ENCODE measurements at places on chromosomes 3 and 15. TPM values are rescaled to one million over a fixed set of nuclear protein-coding genes. Genes with fewer than 3 reads are reported as not detected.

STRA6 gene
- 2.2 TPM for total RNA-seq

ZNF197 gene
- 7.0 TPM for total RNA-seq

FOXB1 gene
- total RNA-seq, result not detected

HIGD2B gene
- not detected for total RNA-seq

SNTN gene
- not detected for total RNA-seq

EPHB3 gene
- 21.2 TPM for total RNA-seq

PLCH1 gene
- total RNA-seq, result 0.29 TPM

ILDR1 gene
- total RNA-seq, result 6.0 TPM

HPS3 gene
- 11.8 TPM for total RNA-seq

GOLGA6L2 gene
- total RNA-seq, result not detected

ROPN1B gene
- not detected for total RNA-seq

TM6SF1 gene
- 4.3 TPM for total RNA-seq

CFAP20DC gene
- total RNA-seq, result 11.1 TPM

SMAD6 gene
- total RNA-seq, result 1.7 TPM

MED12L gene
- 1.5 TPM for total RNA-seq

UBXN7 gene
- total RNA-seq, result 15.1 TPM

ACOX2 gene
- 10.5 TPM for total RNA-seq

REC114 gene
- not detected for total RNA-seq

COX17 gene
- total RNA-seq, result 24.2 TPM

NPTN gene
- 125 TPM for total RNA-seq

CHDH gene
- total RNA-seq, result 0.92 TPM

PIGZ gene
- 3.4 TPM for total RNA-seq

All from esophagus squamous epithelium (tissue), 5 donors.